ENCODE measurements at places on chromosomes 4 and X.

DNA sequence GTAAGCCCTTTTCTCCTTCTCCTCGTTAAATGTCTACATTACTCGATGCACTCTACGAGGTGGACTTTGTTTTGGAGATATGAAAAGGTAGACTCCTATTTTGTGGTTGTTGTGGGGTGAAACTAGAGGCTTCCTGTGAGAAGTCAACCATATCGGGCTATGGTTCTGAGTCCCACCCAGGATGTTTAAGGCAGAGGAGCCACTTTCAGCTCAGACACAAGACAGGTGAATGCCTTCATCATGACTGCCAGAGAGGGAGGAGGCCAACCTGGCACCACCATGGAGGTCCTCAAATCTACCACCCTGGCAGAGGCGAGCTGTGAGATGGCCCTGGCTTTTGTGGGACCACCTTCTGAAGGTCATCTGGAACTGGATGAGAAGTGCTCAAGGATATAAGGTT lies 154.4 kb upstream of the KLF3 start:
- no peak for DNase-seq

DNA sequence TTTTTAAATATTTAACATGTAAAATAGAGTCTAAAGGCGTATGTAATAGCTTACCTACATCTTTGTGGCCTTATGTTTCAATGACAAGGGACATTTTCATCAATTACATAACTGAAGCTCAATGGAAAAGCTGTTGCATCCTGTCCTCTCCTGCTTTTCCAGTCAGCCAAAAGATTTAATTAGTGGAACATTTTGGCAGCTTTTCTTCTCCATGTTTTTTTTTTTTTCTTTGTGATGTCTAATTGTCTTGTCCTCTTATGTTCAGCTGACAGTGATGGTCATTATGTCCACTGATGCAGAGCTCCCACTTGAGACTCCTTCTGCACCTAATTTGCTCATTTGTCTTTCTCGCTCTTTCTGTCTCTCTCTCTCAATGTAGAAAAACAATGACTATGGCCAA lies 422.2 kb downstream of the GABRG1 start:
- DNase-seq = no peak

- DNase-seq = peak; percentile 8
Observed at GRCh38 chr4:176123710-176124407, 58.2 kb downstream of the WDR17 start.

GRCh38 chrX:147485207-147485606 lies 426.5 kb upstream of the FMR1 start:
- DNase-seq = no peak

DNA sequence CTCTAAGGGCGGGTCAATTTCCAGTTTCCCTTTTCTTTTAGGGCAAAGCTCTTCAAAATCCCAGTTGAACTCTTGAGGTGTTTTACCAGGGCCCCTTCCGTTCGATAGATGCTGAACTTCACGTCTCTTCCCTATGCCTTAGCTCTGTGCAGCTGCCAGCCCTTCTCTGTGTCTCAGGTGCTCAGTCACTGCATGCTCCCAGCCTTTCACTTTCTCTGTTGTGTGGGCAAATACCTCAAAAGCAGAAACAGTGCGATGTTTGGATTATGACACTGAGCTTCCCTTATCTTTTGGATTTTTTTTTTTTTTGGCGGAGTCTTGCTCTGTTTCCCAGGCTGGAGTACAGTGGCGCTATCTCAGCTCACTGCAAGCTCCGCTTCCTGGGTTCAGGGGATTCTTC lies 108.5 kb downstream of the CLDN22 start:
- no peak for DNase-seq

- no peak for DNase-seq
Observed at GRCh38 chrX:816411-816810, 185.8 kb downstream of the SHOX start.

- no peak for DNase-seq
Observed at GRCh38 chrX:115047181-115047580, 29.8 kb upstream of the IL13RA2 start.

GRCh38 chr4:112916868-112917267 lies 132.6 kb upstream of the ANK2 start:
- no peak for DNase-seq

- no peak for DNase-seq
Observed at GRCh38 chrX:20248592-20249192, 18.0 kb downstream of the RPS6KA3 start.

DNA sequence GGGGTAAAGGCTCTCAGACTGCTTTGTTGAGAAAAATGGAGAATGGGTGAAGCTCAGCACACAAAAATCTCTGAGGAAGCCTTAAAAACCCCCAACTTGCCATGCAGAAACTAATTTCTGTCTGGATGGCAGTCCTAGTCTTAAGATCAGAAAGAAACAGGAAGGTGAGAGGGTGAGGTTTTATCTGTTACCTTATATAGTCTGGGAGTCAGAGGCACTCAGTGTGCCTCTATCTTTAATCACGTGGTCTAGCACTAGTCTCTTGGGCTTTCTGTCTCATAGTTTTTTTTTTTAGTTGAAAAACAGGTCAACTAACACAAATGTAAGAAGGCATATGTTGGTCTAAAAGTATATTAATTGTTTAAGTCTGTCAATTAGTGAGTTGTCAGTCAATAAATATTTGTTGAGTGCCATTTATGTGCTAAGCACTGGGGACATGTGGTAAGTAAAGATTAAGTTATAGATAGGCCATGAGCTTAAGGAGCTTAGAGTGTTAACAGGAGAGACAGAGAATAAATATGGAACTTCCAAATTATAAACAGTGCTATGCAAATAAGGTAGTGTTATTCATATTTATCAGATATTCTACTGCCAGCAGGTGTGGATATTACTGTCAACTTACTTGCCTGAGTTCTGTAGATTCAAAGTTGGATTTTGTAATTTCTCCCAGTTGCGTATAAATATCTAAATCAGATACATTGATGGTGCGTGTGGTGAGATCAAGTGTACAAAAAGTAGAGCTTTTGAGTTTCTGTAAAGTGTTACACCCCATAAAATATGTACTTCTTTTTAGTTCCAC lies 7.0 kb downstream of the CYBB start:
- DNase-seq = no peak

DNA sequence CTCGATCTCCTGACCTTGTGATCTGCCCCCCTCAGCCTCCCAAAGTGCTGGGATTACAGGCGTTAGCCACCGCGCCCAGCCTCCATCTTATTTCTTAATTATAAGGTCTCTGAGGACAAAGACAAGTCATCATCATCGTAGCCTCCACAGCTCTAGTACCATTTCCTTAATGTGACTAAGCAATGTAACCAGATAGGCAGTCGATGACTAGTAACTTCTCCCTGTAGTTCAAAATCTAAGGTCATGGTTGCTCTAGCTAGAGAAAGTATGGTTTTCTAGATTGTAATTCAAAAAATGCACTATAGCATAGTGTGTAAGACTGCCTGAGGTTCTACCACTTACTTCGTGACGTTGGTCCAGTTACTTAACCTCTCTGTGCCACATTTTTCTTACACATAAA lies 6.9 kb downstream of the SLC39A8 start:
- no peak for DNase-seq

GRCh38 chrX:40130207-40130606 lies 32.4 kb upstream of the BCOR start:
- no peak for DNase-seq

DNA sequence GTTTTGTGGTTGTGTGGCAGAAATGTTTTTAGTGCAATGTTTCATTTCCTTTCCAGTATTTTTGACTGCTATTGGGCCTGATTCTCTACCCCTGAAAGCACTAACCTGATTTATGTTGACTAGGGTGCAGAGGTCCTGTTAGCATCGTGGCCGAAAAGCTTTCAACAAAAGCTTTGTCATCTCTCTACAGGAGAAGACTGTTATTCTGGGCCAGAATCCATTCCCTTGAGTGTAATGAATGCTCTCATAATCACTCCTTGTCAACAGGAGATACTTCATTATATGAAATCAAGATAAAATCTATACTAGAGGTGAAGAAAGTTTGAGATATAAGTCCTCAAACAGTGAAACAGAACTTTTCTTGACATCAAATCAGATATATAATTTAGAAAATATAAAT lies 195.5 kb downstream of the ZNF330 start:
- DNase-seq = no peak

- no peak for DNase-seq
Observed at GRCh38 chrX:7139202-7140081, 8.1 kb upstream of the STS start.

DNA sequence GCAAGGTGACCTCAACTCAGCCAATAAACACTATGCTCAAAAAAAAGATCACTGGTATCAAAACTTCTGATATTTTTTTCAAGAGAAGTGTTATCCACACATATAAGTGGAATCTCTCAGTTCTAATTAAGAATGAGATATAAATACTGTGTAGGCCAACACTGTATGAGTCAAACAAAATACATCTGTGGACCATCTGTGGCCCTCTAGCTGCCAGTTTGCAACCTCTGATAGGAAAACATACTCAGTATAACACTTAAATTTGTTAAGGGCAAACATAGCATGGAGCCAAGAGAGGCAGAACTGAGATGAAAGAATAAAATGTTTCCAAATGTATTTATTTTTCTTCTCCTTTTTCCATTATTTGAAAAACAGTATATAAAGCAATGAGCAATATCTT lies 377.3 kb downstream of the ARAP2 start:
- DNase-seq = no peak

DNA sequence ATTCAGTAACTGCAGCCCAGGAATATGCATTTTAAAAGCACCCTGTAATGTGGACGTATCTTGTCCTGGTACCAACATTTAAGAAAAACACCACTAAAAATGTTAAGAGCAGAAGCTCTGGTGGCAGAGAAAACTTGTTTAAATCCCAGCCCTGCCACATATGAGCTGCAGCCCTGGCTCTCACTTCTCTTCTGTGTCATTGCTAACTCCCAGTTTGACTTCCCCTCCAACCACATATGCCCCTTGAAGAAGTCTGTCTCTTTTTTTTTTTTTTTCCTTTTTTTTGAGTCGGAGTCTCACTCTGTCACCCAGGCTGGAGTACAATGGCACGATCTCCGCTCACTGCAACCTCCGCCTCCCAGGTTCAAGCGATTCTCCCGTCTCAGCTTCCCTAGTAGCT lies 14.8 kb downstream of the LHFPL1 start:
- no peak for DNase-seq

DNA sequence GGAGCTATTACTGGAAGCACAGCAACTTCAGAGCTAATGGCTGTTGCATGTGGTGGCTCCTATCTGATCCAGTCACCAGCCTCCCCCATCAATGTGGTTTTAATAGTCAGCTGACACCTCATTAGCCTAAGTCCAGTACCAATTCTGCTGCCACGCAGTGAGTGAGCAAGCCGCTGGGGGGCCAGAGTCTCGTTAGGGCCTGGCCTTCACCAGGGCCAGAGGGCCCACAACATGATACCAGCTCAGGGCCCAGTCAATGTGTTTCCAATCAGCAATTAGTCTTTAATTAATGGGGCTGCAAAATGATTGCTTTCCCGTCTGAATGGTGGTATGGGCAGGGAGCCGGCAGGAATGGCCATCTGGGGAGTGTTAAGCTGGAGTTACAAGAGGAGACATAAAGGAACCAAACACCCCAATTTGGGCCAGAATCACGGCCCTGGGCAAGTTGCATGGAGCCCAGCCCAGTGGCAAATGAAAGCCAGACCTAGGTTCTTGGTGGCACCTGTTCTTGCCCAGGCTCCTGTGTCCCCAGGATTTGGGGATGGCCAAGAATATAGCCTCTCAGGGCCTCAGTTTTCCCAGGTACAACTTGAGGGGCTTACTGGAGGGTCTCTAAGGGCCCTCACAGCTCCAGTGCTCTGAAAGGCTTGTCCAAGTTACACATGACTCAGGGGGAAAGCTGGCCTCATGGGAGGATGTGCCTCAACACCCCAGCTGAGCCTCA lies 119.2 kb downstream of the EFNB1 start:
- DNase-seq = no peak

DNA sequence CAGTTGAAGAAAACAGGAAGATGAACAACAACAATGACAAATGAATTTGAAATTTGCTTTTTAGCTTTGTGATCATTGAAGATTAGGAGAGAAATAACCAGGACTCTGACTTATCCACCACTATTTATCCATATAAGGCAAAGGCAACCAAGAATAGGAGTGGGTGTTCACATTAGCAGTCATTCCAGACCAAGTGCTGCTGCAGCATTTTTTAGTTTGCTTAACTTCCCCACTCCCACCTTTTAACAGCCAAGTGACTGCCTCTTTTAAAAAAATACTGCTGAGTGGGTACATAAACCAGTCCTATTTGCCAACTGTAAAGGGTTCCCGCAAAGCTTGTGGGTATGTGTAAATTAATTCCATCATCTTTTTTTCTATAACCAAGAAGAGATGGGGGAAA lies 230.9 kb downstream of the IQCM start:
- no peak for DNase-seq

DNA sequence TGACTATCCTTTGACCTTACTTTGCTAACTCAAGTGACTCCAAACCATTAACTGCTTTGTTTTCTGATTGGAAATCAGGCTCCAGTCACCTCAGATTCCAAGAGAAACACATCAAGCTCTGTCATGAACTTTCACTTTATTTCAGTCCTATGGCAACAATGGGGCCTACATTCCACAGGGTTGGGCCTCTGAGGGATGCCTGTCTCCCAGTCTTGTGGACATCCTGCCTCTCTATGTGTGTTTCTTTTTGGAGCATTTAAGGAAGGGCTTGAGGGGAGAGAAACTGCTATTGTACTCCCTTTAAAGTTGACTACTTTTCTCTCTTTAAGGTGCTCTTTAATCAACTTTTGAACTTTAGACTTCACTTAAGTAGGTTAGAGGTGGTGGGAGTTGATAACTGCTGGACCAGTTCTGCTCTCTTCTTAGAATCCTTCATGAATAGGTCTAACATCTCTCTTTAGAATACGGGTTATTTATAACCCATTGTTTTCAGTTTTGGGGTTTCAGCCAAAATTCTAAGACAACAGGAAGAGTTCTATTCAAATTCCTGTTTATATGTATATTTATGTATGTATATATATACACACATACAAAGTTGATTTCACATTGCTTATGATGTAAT lies 274.3 kb upstream of the NR3C2 start:
- no peak for DNase-seq
